Myometrial cell (primary cell): ENCODE measurements at places on chromosomes 2 and 18. TPM values are rescaled to one million over a fixed set of nuclear protein-coding genes. Genes with fewer than 3 reads are reported as not detected.

The CYP1B1 gene
- 30.0 and 34.2 TPM in 2 replicates for total RNA-seq

The ASB1 gene
- 46.7 and 60.3 TPM in 2 replicates for total RNA-seq

The PID1 gene
- total RNA-seq = 2.5 and 2.6 TPM in 2 replicates

The CDK5R2 gene
- 0.71 TPM in 1 of 2 replicates, not detected in the other for total RNA-seq

The SNED1 gene
- 11.0 and 13.5 TPM in 2 replicates for total RNA-seq

The CAVIN2 gene
- total RNA-seq = 10.8 and 13.0 TPM in 2 replicates

The AQP12B gene
- not detected in 2 replicates for total RNA-seq

The TXNDC2 gene
- total RNA-seq = not detected in 2 replicates

The UGT1A10 gene
- total RNA-seq = not detected in 2 replicates

The ABCA12 gene
- total RNA-seq = under 0.01 and 0.29 TPM in 2 replicates

The ABHD1 gene
- not detected in 2 replicates for total RNA-seq

The ALK gene
- total RNA-seq = not detected in 2 replicates

The STPG4 gene
- total RNA-seq = 1.2 TPM in 1 of 2 replicates, not detected in the other

The STAM2 gene
- 31.7 and 38.3 TPM in 2 replicates for total RNA-seq

The PAX8 gene
- total RNA-seq = 0.18 and 0.86 TPM in 2 replicates

The NTSR2 gene
- total RNA-seq = not detected in 2 replicates

The NFU1 gene
- total RNA-seq = 61.7 and 66.8 TPM in 2 replicates

The ZC3H6 gene
- 0.86 and 3.5 TPM in 2 replicates for total RNA-seq

The IL1RL2 gene
- 1.1 and 1.2 TPM in 2 replicates for total RNA-seq

The PDE1A gene
- 7.4 and 11.2 TPM in 2 replicates for total RNA-seq

The G6PC2 gene
- total RNA-seq = not detected in 2 replicates

The ACMSD gene
- total RNA-seq = not detected in 2 replicates

The CDC42EP3 gene
- 28.5 and 30.7 TPM in 2 replicates for total RNA-seq

The GYPC gene
- 71.8 and 93.1 TPM in 2 replicates for total RNA-seq

The EPB41L3 gene
- not detected in 2 replicates for total RNA-seq

The FSHR gene
- not detected in 2 replicates for total RNA-seq

The TUBA4B gene
- not detected in 2 replicates for total RNA-seq

The ACTG2 gene
- 8.6 and 12.4 TPM in 2 replicates for total RNA-seq

The ANKRD23 gene
- total RNA-seq = not detected in 2 replicates

The CYP27A1 gene
- 19.3 and 20.4 TPM in 2 replicates for total RNA-seq

The SCN3A gene
- total RNA-seq = not detected in 2 replicates

The NEURL3 gene
- not detected in 2 replicates for total RNA-seq

The MOCOS gene
- total RNA-seq = 1.2 and 1.7 TPM in 2 replicates

The GPR55 gene
- total RNA-seq = not detected in 2 replicates

The VPS4B gene
- total RNA-seq = 26.8 and 30.5 TPM in 2 replicates

The GPR35 gene
- not detected in 2 replicates for total RNA-seq

The SPRED2 gene
- total RNA-seq = 15.0 and 15.1 TPM in 2 replicates

The TEX44 gene
- total RNA-seq = not detected in 2 replicates

The LAMA1 gene
- total RNA-seq = 17.7 and 21.6 TPM in 2 replicates

The GRB14 gene
- total RNA-seq = not detected in 2 replicates

The ELOA2 gene
- not detected in 2 replicates for total RNA-seq
